WERI-Rb-1 (cell line): ENCODE measurements at places on chromosomes 11 and 22.

DNA sequence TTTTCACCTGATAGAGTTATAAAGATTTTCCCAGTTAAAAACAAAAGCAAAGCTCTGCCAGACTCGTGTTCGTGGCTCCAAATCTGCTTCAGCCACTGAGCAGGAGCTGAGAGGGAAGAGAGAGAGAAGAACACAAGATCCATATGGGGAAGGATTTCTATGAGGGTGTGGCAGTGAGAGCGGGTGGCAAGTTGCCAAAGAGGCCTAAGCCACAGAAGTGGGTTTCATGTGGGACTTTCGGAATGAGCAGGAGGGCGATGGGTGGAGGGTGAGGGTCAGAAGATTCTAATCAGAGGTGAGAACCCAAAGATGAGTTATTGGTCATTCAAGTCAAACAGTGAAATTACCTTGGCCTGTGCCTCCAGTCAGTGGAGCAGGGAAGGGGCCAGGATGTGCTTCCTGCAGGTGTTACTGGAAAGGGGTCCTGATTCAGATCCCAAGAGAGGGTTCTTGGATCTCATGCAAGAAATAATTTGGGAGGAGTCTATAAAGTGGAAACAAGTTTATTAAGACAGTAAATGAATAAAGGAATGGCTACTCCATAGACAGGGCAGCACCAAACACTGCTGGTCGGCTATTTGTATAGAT is 40.5 kb upstream of the TOP3B start:
- no peak for DNase-seq

DNA sequence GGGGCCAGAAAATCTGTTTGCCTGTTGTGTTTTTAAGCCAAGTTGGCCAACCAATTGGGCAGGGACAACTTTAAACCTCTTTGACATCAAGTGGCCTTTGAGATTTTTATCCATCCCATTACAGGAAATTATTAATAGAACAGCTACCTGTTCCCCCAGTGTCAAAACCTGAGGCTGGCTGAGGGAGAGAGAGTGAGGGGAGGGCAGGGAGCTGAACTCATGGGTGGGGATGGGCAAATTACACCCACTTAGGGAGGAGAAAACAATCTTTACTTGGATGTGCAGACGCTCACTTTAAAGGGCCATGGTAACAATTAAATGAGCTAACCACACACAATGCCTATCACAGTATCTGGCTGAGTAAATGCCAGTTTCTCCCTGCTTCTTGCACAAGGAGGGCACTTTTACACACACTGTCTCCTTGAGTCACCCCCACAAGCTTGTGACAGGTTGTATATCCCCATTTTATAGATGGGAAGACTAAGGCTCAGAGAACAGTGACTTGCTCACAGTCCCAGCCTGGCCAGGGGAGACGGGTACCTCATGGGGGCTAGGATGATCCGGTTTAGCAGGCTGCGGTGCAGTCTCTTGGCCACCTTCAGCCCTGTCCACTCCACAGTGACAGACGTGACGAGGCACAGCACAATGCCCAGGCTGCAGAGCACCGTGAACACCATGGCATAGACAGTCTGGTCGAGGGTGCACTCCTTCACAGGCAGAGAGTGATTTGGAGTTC is 17.8 kb upstream of the KCNJ11 start:
- no peak for DNase-seq

DNA sequence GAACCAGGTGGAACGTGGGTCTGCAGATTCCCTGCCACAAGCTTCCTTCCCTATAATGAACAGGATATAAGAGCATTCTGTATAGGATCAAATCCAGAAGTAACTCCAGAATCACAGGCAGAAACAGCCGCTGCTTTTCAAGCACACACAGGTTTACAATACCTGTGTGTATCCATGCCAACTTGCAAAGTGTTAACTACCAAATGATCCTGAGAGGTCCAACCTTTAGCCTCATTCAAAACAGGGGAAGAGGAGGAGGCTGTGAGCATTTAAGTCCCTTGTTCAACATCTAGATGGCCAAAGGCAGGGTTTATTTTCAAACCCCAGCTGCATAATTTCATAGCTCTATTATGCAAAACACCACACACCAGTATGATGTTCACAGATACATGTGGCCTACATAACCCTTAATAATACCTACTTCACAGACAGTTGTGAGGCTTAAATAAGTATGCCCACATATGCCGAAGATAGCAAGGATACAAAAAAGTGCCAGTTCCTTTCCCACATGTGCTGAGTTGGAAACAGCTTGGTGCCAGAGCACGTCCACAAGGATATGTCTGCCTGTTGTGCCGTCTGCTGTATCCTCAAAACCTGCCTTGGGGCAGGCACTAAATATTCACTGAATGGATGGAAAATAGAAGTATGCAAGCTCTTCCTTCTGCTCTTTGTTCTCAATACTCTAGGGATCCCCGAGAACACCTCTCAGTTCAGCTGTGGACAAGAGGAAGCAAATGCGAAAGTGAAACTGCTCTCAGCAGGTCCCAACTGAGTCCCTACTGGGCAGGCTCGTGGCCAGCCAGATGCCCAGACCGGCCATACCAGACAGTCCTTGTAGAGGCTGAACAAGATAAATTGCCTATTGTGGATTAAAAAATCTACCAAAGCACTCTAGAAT is 66.8 kb downstream of the LARGE1 start:
- DNase-seq: no peak

DNA sequence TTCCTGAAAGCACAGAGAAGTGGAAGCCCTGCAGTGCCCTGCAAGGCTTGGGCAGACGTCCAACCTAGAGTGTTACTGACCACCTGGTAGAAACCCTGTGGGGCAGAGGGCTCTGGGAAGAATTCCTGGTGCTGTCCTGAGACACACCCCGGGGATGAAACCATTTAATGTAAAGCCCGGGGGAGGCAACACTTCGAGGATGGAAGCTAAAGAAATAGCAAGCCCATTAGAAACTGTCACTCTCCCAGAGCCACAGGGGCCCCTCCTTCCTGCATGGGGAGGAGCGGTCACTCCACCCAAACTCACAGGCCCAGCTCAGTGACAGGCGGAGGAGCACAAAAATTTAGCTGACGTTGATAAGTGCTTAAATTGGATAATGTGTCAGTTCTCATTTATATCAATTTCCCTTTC is 57.6 kb downstream of the NRXN2 start:
- no peak for DNase-seq

DNA sequence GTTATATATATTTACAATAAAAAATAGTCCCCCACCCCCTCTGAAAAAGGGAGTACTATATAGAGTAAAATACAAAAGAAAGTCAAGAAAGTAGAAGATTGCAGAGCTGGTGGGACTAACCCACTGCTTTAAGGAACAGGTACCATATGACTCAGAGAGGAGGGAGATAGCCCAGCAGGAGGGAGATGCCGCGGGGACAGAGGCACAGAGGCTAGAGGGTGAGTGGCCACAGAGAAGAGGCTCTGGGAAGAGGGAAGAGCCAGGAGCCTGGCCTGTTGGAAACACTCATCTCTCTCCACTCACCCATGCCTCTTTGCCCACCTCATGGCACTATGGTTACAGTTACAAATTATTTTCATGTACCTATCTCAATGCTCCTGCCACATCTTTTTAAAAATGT is 53.6 kb upstream of the LYVE1 start:
- DNase-seq: no peak

GRCh38 chr22:19620742-19621371 is 93.4 kb upstream of the SEPTIN5 start:
- DNase-seq: no peak

GRCh38 chr22:23137905-23138561 is 3.8 kb downstream of the RSPH14 start:
- DNase-seq: no peak

GRCh38 chr22:17888855-17889254 is 114.6 kb upstream of the BID start:
- no peak for DNase-seq

- no peak for DNase-seq
Observed at GRCh38 chr11:18392434-18393321, 1.7 kb upstream of the LDHA start.

DNA sequence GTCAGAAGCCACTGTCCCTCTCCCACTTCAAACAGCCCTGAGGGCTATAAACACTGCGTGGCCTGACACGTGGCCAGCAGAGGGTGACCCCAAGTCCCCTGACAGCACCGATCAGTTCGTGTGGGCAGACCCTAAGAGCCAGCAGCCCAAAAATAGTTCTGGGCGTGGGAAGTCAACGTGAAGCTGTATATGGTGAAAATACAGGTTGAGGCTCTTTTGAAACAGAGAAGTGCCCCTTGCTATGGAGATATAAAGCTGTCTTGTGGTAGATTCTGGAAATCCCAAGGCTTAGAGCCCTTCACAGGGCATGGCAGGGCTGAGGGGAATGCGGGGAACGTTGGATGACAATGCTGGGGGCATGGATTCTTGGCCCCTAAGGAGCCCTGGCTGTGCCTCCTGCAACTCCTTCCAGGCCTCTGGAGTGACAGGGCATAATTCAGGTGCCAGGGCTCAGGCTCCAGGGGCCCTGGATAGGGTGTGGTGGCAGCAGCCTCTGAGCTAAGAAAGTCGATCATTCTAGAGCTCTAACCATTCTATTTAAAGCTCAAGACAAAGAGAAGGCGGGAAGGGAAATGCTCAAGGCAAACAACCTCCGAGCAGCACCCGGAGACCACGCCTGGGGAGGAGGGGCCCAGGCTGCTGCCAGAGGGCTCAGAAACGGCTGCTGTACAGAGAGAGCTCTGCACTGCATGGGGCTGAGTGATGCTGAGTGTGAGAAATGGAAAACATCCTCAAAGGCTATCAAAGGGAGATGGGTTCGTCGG is 60.4 kb upstream of the CD5 start:
- no peak for DNase-seq

- no peak for DNase-seq
Observed at GRCh38 chr22:42511401-42511891, 8.2 kb downstream of the RRP7A start.

DNA sequence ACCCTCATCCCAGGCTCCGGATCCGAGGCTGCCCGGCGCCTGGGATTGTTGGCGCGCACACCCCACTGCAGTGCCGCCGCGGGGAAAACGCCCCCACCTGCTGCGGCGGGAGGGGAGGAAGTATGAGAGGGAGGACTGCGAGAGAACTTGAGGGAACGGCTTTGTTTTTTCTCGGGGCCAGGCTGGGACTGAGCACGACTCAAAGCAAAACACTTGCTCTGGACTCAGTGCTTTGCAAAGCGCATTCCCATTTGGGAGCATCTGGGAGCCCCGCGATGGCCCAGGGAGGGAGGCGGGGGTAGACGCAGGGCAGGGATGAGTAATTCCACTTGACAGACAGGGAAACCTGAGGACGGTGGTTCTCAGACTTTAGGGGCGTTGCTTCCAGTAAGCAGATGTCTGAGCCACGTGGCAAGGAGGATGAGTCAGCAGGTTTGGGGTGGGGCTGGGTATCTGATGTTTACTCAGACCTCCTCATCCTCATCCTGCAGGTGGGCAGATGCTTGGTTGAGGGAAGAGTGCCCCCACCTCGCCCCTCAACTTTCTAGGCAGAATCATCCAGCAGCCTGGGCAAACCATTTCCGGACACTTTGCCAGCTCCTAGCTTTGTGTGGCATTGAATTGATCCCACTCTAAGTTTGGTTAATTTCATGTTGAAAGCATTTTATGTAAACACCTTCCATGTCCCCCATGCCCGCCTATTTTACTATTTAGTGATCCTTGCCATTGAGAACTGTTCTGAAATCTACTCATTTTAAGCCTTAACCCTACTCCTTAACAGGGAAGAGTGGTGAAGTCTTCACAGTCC is 1.5 kb downstream of the MIAT start:
- DNase-seq: peak; percentile 91

DNA sequence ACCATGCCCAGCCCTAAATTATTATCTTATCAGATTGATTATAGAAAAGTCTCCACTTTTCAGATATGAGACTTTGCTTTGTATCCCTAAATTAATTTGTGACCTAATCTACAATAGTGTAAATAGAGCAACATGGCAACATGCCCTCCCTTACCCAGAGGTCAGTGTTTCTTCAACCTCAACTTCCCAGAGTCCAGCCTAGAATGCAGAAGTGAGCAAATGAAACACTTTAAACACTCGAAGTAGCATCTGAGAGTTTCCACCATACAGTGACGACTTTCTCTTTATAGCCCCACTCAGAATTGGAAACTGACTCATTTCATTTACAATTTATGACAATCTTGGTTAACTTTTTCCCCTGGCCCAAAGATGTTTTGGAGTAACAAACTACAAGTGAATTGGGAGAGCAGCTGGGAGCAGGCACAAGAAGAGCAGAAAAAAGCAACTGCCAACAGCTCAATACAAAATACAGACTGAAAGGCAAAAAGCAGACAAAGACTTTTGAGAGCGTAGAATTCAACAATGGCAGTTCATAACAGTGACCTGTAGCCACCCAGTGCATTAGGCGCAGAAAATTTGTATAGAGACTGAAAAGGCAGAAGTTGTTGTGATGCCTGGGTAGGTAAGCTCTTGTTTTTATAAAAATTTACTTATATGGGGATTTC is 10.1 kb upstream of the BLID start:
- no peak for DNase-seq

DNA sequence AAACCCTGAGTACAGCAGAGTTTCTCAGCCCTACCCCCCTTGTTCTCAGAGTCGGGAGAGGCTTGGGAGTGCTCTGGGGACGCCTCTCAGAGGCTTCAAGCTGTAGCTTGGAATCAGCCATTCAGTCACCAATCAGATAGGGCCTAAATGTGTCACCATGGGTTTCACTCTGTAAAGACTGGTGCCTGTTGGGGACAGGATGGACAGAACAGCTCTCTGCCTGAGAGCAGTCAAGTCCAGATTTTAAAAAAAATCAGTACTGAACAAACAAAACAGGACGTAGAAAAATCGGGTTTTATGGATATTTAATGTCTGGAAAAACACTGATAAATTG is 1.3 kb downstream of the FADD start:
- no peak for DNase-seq

DNA sequence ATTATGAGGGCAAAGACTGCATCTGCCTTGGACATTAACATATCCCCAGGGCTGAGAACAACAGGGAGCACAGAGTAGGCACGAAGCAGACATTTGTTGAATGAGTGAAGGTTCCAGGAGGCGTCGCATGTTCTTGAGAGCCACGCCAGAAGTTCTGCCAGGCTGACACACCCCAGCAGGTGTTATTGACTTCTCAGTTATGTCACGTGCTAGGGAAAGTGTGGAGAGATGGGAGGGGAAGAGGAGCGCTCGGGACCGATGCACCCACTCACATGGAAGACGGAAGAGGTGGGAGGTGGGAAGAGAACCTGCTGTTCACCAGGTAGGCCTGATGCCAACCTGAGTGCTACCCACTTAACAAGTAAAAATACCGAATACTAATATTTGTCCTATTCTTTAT is 232.8 kb downstream of the LARGE1 start:
- DNase-seq: no peak

DNA sequence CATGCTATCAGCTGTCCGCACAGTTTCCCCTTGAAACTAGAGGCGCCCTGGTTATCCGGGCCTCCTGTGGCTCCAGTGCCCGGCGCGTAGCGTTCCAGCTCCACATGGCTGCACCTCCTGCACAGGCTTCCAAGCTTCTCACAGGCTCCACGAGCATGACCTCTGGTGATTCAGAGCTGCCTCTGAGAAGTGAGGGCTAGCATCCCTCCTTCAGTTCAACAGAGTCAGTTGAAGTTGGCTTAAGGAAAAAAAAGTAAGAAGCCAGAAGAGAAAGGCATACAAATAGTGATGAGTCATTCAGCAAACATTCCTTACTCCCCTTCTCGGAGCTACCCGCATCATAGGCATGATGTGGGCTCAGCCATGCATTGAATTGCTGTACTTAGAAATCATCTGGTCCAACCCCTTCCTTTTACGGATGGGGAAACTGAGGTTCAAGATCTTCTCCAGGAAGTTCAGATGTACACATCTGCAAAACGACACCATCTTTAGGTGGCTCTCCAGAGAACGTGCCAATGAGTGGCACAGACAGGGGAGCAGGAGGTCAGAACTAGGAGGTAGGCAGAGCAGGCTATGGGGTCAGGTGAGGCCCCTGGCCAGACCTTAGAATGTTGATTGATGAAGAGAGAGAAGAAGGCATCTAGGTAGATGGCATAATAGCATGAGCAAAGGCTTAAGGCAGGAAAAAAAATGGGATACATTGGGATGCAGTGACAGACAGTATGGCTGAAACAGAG is 216.3 kb upstream of the TBCEL start:
- DNase-seq: no peak
